ENCODE measurements at places on chromosomes 6 and 20. TPM values are rescaled to one million over a fixed set of nuclear protein-coding genes. Genes with fewer than 3 reads are reported as not detected.

GRCh38 chr6:85363870-85364269, 86.0 kb upstream of the NT5E start:
- no peaks in the 10 kb centered on the region for H3K36me3 ChIP-seq
- H3K27me3 ChIP-seq: no peaks in the 10 kb centered on the region
- H3K27ac ChIP-seq: no peak overlapping the region
- no peak overlapping the region for H3K4me3 ChIP-seq

- H3K4me3 ChIP-seq: no peak overlapping the region
- H3K36me3 ChIP-seq: no peaks in the 10 kb centered on the region
- H3K27me3 ChIP-seq: no peaks in the 10 kb centered on the region
- no peak for DNase-seq
Observed at GRCh38 chr20:58567437-58567836, 52.2 kb upstream of the APCDD1L start.

DNA sequence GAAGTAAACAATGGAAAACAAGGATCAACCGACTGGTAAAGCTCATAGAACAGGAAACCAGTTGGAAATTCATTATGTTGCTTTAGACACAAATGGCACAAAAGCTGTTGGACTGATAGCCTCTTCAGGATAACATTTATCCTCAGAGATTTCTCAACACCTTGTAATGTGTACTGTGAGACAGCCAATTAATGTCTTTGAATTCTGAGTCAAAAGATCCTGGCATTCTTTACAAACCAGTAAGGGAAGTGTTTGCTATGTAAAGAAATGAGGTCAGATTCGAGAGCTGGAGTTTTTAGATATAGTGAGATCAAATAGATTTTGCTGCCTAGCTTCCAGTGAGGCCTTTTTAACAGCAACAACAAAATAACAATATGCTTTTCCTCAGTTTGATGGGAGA, 439.2 kb downstream of the C6orf118 start:
- H3K27me3 ChIP-seq: no peaks in the 10 kb centered on the region
- H3K4me3 ChIP-seq: no peak overlapping the region
- no peaks in the 10 kb centered on the region for H3K4me1 ChIP-seq
- no peak overlapping the region for H3K27ac ChIP-seq

DNA sequence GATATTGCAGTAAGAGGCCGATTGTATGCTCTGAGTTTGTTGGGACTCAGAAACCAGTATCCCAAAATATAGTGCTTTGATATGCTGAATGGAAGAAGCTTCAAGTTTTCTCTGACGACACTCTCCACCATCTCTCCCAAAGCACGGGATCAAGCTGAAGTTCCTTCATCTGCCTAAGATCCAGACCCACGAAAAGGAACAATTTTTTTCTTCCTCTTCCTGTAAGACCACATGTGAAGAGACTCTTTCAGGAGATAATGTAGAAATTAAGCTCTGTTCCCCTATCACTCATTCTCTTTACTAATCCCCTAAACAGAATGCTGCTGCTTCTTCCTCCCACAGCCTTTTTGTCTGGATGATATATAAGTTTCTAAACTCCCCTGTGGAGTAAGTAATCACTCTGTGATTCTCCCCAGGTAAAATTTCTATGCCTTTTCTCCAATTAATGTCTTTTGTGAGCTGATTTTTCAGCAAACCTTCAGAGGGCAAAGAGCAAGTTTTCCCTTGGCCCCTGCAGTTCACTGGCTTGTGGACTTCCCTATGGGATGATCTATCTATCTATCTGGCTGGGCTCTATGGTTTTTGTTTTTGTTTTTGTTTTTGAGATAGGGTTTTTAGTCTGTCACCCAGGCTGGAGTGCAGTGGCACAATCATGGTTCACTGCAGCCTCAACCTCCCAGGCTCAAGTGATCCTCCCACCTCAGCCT, 13.5 kb upstream of the PNRC1 start:
- H3K4me1 ChIP-seq: no peaks in the 10 kb centered on the region
- DNase-seq: no peak
- H3K4me3 ChIP-seq: no peak overlapping the region
- no peaks in the 10 kb centered on the region for H3K27me3 ChIP-seq

Gene SLC52A3
- total RNA-seq: 0.54 TPM

Gene RSPH4A
- total RNA-seq: 0.78 TPM

Measured in thoracic aorta (tissue), 2 donors.